ENCODE measurements at places on chromosomes 12 and 14.
A peak's percentile ranks its signal among the peaks of the same experiment; 100 is the strongest.

- no peak for DNase-seq
These were observed 39.9 kb downstream of the KIF26A start for GRCh38 chr14:104178279-104178678.

DNA sequence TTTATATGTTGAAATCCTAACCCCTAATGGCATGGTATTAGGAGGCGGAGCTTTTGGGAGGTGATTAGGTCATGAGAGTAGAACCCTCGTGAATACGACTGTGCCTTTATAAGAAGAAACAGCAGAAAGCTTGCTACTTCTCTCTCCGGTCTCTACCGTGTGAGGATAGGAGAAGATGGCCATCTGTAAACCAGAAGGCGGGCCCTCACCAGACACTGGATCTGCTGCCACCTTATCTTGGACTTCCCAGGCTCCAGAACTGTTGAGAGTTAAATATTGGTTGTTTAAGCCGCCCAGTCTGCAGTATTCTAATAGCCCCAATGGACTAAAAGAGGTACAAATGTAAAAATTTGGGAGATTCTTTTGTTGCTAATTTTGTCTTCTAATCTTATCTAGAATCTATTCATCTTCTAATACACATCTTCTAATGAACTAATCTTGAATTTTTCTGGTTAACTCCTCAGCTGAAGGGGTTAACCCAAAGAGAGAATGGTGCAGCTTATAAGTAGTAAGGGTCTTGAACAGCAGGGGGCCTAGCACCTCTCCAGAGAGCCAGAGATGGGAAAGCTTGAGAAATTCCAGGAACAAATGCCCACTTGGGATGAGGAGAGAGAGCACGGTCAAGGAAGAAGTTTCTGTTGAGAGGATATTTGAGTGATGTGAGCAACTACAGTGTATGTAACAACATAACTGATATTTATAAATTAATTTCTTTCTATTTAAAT lies 264.0 kb upstream of the GRIP1 start:
- no peak for DNase-seq

DNA sequence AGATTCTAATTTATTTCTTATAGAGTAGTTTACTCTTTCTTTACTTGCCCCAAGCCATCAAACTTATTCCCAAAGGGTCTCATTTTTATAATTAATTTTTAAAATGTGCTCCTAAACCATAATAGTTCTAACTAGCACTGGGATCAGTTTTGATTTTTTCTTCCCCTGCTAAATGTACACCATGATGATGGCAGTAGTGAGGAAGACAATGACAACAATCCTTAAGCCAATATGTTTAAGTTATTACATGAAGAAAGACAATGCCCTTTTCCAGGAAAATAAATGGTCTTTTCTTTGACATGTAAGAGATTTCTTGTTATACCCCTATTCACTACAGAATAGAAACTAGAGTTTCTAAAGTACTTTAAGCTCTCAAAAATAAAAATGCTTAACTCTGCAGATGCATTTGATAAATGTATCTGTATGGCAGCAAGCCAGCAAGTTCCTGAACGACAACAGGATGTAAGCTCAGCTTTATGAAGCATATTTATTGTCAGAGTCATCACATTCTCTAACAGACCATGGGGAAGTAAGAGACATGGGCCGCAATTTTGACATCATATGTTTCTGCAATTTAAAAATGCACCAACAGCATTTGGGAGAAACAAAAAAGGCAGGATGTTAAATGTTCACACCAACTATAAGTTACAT lies 36.0 kb upstream of the SNX6 start:
- DNase-seq, result no peak

GRCh38 chr12:108839890-108840230 lies 17.5 kb downstream of the SSH1 start:
- DNase-seq, result no peak

GRCh38 chr14:68678471-68678870 lies 114.4 kb downstream of the ZFP36L1 start:
- no peak for DNase-seq

- peak; percentile 86 for DNase-seq
These were observed 795 bp downstream of the STAT6 start for GRCh38 chr12:57110104-57111030.
